Mesothelial cell of epicardium (in vitro differentiated cells): ENCODE measurements at places on chromosomes 7 and 10. TPM values are rescaled to one million over a fixed set of nuclear protein-coding genes. Genes with fewer than 3 reads are reported as not detected.

DNA sequence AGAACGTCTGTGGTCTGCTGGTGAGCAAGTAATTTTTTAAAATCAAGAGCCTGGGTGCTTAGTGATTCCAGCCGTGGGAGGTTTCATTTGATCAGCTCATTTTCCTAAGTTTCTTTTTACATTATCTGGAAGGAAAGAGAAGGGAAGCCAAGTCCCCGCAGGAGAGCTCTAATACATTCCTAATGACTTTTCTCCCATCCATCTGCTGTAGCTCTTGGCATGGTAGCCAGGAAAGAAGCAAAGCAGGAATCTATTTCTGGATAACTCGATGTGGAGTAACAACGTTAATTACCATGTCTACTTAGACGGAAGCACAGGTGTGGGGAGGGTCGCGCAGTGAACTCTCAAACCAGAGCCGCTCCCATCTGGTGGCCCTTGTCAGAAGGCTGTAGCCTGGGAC, 121.9 kb downstream of the PAXIP1 start:
- H3K4me1 ChIP-seq = peaks cover 4% of the 10 kb centered on the region
- no peaks in the 10 kb centered on the region for H3K36me3 ChIP-seq
- H3K4me3 ChIP-seq = no peak overlapping the region
- H3K27ac ChIP-seq = no peak overlapping the region

DNA sequence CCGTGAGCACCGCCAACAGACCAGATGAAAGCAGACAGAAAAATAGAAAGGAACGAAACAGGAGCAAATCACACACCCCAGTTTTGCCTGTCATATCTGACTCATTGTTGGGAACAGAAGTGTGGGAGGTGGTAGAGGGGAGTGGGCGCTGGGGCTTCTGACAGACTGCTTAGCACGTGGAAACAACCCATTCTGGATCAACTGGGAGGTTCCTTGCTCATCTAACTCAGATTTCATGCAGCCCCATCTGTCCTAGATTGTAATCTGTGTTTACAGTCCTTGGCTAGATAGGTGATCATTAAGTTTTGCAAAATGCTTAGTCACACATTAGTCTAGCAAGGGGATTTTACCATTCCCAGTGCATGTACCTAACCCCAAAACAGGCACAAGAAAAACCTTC, 154.1 kb downstream of the NRP1 start:
- peaks cover 15% of the 10 kb centered on the region for H3K36me3 ChIP-seq
- no peak for DNase-seq
- H3K4me1 ChIP-seq = peaks cover 16% of the 10 kb centered on the region
- no peaks in the 10 kb centered on the region for H3K27me3 ChIP-seq
- no peak overlapping the region for H3K27ac ChIP-seq
- H3K4me3 ChIP-seq = no peak overlapping the region

GRCh38 chr7:154906201-154906600, 96.7 kb downstream of the PAXIP1 start:
- H3K27ac ChIP-seq = no peak overlapping the region
- no peaks in the 10 kb centered on the region for H3K4me1 ChIP-seq
- no peak for DNase-seq
- no peaks in the 10 kb centered on the region for H3K36me3 ChIP-seq
- H3K4me3 ChIP-seq = no peak overlapping the region

DNA sequence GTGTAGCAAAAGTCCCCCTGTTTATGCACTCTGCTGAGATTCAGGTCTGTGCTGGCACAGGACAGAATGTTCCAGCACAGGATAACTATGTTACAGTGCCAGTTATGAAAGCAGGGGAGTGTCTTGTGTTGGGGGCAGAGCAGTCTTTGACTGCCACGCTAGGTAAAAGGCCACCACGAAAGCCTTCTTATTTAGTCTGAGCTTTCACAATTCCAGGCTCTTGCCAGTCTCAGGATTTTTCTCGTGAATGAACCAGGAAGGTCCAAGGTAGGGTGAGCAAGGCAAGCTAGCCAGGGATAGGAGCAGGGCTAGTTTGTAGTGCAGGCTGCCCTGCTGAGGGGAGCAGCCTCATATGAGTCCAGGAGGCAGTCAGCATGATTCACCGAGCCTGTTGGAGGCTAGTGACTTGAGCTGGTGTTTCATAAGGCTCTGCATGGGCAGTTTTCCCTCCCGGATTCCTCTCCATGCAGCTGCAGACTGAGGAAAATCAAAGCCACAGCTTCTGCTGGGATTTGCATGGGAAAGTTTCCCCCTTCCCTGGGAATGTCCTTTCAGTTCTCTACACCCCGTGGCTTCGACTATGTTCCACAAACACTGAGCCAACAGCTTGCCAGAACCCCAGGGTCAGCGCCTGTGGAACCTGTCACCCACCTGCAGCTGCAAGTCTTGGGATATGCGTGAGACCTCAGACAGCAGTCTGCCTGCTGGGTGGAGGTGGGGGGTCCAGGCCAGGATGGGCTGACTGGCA, 112.3 kb downstream of the JCAD start:
- peaks cover 51% of the 10 kb centered on the region for H3K4me1 ChIP-seq
- H3K27me3 ChIP-seq = no peaks in the 10 kb centered on the region
- DNase-seq = no peak
- no peaks in the 10 kb centered on the region for H3K36me3 ChIP-seq

- no peak overlapping the region for H3K4me3 ChIP-seq
- no peaks in the 10 kb centered on the region for H3K27me3 ChIP-seq
- peak overlapping the region; percentile 71 for H3K27ac ChIP-seq
- H3K36me3 ChIP-seq = no peaks in the 10 kb centered on the region
Measured at GRCh38 chr7:46811529-46811928, 770.4 kb downstream of the TNS3 start.

DNA sequence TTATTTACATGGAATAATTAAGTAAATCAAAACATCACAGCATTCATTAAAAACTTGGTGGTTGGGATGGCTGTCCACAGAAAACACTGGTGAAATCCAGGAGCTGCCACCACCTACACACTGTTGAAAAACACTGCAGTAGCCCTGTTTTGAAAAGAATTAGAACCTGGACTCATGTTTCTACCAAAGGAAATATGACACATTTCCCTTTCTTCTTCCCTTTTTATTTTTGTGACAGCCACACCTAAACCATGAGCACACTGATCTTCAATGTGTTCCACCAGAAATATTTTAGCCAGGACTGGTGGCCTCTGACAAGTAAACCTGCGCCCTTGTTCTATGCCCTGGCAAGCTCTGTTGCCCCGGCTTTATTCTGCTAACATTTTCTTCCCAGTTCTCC, 3.3 kb downstream of the TMEM140 start:
- no peak for DNase-seq
- H3K36me3 ChIP-seq = peaks cover 2% of the 10 kb centered on the region
- H3K27ac ChIP-seq = no peak overlapping the region

GRCh38 chr10:102255404-102255803, 10.1 kb downstream of the GBF1 start:
- no peak overlapping the region for H3K27ac ChIP-seq
- peaks cover 14% of the 10 kb centered on the region for H3K36me3 ChIP-seq
- DNase-seq = no peak
- no peaks in the 10 kb centered on the region for H3K4me1 ChIP-seq
- H3K4me3 ChIP-seq = no peak overlapping the region

DNA sequence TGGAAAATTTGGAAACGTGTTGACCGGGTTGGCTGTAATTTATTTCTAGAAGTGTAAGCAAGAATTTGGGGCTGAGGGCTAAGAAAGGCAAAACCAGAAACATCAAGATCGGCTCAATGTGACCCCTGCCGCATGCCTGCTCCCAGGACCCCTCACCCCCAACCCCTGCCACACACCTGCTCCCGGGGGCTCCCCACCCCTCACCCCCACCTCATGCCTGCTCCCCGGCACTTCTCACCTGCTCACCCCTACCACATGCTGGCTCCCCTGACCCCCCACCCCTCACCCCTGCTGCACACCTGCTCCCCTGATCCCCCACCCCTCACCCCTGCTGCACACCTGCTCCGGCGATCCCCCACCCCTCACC, 19.0 kb upstream of the CFAP46 start:
- peak overlapping the region; percentile 28 for H3K4me3 ChIP-seq
- H3K27me3 ChIP-seq = peaks cover 12% of the 10 kb centered on the region
- H3K27ac ChIP-seq = no peak overlapping the region
- peaks cover 18% of the 10 kb centered on the region for H3K4me1 ChIP-seq
- no peak for DNase-seq

GRCh38 chr7:50333221-50333651, 28.7 kb downstream of the IKZF1 start:
- no peak overlapping the region for H3K27ac ChIP-seq
- H3K4me1 ChIP-seq = peaks cover 5% of the 10 kb centered on the region
- no peaks in the 10 kb centered on the region for H3K36me3 ChIP-seq
- DNase-seq = no peak

- no peak for DNase-seq
- peaks cover 12% of the 10 kb centered on the region for H3K4me1 ChIP-seq
Measured at GRCh38 chr10:121418126-121418777, 180.0 kb downstream of the FGFR2 start.

- no peak overlapping the region for H3K27ac ChIP-seq
- peaks cover 6% of the 10 kb centered on the region for H3K4me1 ChIP-seq
- H3K36me3 ChIP-seq = no peaks in the 10 kb centered on the region
- DNase-seq = no peak
Measured at GRCh38 chr10:101284101-101284743, 55.0 kb upstream of the LBX1 start.

- no peak overlapping the region for H3K4me3 ChIP-seq
- no peak for DNase-seq
- no peak overlapping the region for H3K27ac ChIP-seq
- peaks cover 2% of the 10 kb centered on the region for H3K36me3 ChIP-seq
Measured at GRCh38 chr7:1844951-1845390, 174.9 kb downstream of the ELFN1 start.

GRCh38 chr10:46232666-46233065, 54.1 kb upstream of the ANTXRL start:
- peaks cover 5% of the 10 kb centered on the region for H3K27me3 ChIP-seq
- H3K4me3 ChIP-seq = no peak overlapping the region
- H3K4me1 ChIP-seq = no peaks in the 10 kb centered on the region
- H3K27ac ChIP-seq = no peak overlapping the region
- no peaks in the 10 kb centered on the region for H3K36me3 ChIP-seq

DNA sequence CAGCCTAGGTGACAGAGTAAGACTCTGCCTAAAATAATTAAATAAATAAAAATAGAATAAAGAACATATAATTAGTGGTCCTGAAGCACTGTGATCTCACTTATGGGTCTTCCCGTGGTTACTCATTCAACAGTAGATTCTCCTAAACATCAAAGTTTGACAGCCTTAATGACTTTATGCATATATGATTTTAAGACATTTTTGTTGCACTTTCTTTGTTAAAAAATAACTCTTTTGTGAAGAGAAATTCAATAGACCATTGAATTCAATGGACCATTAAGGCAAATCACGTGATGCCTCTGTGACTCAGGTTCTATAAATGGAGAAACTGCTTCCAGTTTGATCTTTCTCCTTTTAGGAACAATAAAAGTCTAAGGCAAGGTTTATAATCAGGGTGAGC, 59.6 kb downstream of the ATOH7 start:
- no peak overlapping the region for H3K4me3 ChIP-seq
- no peak for DNase-seq
- H3K27ac ChIP-seq = no peak overlapping the region
- H3K36me3 ChIP-seq = no peaks in the 10 kb centered on the region
- H3K27me3 ChIP-seq = no peaks in the 10 kb centered on the region

PAPSS2 gene
- 13.2 to 16.9 TPM (median 13.7 TPM) in 3 replicates for total RNA-seq

UNC5B gene
- total RNA-seq = 84.8 to 91.5 TPM (median 85.7 TPM) in 3 replicates

EGFR gene
- total RNA-seq = 16.3 to 19.4 TPM (median 18.6 TPM) in 3 replicates

GNAT3 gene
- not detected in 3 replicates for total RNA-seq

ZDHHC16 gene
- total RNA-seq = 36.9 to 41.4 TPM (median 39.7 TPM) in 3 replicates

MOGAT3 gene
- not detected in 3 replicates for total RNA-seq

MYL7 gene
- total RNA-seq = 11.4 to 14.3 TPM (median 12.5 TPM) in 3 replicates

ANKRD16 gene
- 14.6 to 15.2 TPM (median 14.7 TPM) in 3 replicates for total RNA-seq

HMX2 gene
- not detected in 3 replicates for total RNA-seq
